ENCODE measurements at places on chromosomes 1 and 21.

GRCh38 chr1:92538048-92538412 lies 51.3 kb upstream of the GFI1 start:
- DNase-seq = no peak

DNA sequence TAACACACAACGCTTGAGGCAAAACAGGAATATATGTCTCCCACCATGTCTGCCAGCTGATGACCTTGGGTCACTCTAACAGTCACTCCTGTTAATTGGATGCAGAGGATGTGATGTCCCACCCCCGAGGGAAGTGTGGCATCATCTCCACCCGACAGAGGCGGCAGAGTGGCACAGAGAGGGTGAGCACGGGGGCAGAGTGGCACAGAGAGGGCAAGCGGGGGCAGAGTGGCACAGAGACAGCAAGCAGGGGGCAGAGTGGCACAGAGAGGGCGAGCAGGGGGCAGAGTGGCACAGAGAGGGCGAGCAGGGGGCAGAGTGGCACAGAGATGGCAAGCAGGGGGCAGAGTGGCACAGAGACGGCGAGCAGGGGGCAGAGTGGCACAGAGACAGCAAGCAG lies 44.3 kb downstream of the DISP3 start:
- DNase-seq = no peak

DNA sequence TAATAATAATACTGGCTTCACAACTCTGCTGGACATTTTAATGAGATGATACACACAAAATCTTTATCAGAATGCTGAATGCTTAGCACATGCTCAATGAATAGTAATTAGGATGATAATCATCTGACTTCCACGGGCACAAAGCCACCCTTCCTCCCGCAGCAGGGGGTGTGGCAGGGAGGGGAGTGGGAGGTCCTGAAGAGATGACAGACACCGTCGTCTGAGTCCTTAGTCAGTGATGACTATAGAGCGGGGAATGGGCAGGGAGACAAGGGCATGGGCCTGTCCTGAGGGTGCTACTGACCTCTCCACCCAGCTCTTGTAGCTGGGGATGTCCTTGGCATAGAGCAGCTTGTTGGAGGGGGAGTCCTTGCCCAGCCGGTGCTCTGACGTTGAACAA lies 117.6 kb upstream of the CD34 start:
- DNase-seq = no peak

DNA sequence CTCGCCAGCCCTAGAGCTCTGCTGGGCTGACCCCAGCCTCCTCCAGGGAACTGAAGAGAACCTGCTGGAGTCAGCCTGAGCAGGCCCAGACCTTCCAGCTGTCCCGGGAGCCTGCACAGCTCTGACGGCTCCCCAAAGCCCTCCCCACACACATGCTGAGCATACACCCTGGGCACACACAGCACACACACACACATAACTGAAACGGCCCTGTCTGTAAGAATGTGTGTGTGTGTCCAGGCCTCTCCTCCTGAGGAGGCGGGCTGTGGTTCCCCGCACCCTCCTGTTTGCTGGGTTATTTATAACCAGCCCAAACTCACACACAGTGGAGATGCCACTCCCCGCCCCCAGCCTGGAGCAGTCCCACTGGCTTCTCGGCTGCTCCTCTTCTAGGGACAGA lies 20.2 kb downstream of the SDC3 start:
- no peak for DNase-seq

GRCh38 chr1:53572065-53572814 lies 113.0 kb downstream of the DMRTB1 start:
- peak; percentile 53 for DNase-seq

GRCh38 chr1:157178490-157178889 lies 40.3 kb upstream of the ETV3 start:
- no peak for DNase-seq

DNA sequence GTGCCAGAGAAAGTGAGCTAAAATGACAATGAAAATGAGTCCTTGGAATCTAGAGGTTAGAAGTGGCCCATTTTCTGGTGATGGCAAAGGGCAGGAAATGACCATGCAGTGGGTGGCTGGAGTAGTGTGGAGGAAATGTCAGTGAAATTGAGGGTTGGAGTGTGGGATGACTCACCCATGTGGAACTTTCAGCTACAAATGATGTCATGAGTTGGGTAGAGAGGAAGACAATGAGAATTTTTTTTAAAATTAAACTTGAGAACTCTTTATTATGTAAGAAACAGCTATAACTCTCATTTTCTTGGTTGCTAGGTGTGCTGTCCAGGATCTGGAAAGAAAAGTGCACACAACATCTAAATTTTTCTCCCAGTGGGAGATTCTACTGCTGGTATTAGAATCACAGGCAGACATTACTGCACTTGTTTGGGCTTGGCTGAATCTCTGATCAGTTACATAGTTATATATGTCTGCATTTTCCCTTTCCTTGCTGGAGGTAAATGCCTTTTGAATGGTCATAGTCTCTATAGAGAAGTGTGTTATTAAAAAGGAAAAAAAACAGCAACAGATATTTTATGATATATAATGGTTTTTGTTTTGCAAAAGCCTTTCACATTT lies 56.8 kb upstream of the GNG12 start:
- peak; percentile 49 for DNase-seq

- DNase-seq = no peak
Observed at GRCh38 chr1:54115520-54115919, 37.3 kb downstream of the CDCP2 start.

- DNase-seq = no peak
Observed at GRCh38 chr21:46474382-46474781, 15.7 kb downstream of the DIP2A start.

DNA sequence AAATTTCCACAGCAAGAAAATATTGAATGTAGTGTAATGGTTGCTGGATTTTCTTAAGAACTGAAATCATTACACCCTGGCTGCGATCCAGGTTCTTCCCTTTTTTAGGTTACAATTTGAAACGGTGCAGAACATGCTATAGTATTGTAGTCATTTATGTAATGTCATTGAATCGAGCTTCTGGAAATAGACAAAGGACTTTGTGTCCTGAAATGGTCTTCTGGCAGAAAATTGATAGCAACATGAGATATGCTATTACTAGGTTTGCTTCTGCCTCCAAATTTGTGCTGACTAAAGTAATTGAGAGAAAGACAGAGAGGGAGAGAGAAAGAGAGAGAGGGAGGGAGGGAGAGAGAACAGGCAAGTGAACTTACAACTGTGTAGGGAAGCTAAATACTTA lies 146.2 kb upstream of the NFIA start:
- DNase-seq = no peak

DNA sequence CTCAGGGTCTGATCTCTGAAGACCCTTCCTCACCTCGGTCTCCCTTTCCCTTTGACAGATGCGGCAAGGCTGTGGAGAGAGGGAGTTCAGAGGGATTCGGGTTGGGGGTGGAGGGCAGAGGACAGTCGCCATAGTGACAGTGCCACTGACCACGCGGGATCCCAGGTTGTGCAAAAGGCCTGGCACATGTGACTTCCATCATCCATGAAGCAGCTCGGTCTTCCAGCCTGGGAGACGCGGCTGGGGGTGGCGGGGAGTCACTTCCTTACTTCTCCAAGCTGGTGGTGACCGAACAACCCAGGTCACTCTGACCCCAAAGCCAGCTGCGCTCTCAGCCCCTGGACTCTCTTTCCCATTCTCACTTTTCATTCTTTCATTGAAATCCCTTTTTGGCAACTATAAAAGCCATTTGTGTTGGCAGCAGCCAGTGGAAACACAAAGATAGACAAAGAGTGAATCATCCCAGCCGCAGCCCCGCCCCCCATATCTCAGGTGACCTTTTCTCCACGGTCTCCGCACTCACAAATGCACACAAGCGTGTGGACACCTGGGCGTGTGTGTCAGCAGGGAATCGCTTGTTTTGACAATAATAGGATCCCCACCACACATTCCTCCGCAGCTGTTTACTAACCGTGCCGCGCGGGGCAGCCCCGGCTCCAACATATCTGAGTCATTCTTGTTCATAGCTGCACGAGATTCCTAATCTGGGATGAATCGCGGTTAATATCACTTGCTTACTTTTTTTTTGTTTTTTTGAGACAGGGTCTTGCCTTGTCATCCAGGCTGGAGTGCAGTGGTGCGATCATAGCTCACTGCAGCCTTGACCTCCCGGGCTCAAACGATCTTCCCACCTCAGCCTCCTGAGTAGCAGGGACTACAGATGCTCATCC lies 68.3 kb downstream of the DHRS3 start:
- peak; percentile 88 for DNase-seq

- DNase-seq = no peak
Observed at GRCh38 chr1:192892934-192893333, 84.1 kb downstream of the RGS2 start.

GRCh38 chr21:26811482-26811881 lies 33.7 kb downstream of the ADAMTS1 start:
- DNase-seq = no peak

- DNase-seq = no peak
Observed at GRCh38 chr1:54177726-54178125, 22.1 kb downstream of the CYB5RL start.

- no peak for DNase-seq
Observed at GRCh38 chr1:212553676-212554075, 54.9 kb upstream of the ATF3 start.

DNA sequence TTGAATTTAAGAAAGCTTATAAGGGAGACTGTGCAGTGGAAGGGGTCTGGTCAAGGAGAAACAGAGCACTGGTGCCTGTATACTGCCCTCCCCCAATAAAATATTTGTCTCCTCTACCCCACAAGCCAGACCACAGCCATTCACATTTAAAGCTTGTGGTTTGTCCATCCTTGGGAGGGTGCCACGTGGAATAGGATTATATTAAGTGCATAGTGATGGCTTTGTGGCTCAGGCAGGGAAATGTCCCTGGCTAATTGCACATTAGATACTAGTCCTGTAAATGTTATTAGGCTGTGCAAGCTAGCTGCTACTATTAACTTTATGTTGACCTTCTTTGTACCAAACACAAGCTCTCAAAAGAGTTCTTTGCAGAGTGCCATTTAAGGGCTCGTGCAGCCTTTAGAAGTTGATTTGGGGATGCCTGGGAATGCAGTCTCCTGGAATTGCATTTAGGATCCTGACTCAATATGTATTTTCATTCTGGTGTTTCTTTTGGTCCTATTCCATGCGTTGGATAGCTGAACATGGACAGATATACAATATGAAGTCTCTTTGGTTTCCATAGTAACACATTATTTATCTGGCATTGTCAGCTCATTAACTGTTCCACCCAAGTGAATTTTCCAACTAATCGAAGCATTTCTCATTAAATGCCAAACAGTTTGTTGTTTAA lies 210.6 kb downstream of the ROR1 start:
- DNase-seq = no peak

GRCh38 chr1:228151180-228151925 lies 1.6 kb downstream of the GJC2 start:
- no peak for DNase-seq

DNA sequence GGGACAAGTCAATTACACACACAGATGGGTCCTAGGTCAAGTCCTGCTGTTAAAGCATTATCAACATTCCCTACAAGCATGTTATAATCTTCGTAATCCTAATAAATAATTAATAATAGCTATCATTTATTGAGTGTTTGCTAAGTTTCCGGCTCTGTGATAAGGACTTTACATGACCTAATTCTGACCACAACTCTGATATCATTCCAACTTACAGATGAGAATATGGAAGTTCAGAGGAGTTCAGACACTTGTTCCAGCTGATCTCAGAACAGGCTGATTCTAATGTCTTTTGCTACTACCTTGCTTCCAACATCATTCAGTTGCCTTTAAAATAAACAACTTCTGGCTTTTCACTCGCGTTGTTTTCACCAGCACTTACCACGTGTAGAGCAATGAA lies 770.1 kb upstream of the CXADR start:
- no peak for DNase-seq

GRCh38 chr1:184399192-184399847 lies 12.5 kb downstream of the C1orf21 start:
- DNase-seq = no peak

DNA sequence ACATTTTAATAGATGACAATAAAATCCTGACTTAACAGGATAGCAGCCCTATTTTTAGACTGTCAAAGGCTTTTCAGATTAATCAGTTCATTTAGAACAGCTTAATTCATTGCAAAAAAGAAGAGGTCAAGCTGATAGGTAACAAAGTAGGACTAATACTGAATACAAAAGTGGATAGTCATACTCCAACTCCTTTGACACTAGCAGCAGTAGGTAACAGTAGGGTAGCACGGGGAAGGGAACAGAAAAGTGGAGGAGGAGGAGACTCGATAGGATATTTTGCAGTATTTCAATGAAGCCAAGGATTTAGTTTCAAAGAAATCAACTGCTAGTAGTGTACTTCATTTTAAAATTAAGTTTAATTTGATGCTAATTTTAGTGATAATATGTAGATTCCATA lies 51.1 kb downstream of the USP1 start:
- DNase-seq = no peak

Data from LoVo (cell line).